Hematopoietic multipotent progenitor cell (in vitro differentiated cells): ENCODE measurements at places on chromosomes 7 and 10. TPM values are rescaled to one million over a fixed set of nuclear protein-coding genes. Genes with fewer than 3 reads are reported as not detected.

The ASB4 gene
- total RNA-seq = not detected

The OTUD1 gene
- 16.2 TPM for total RNA-seq

The PNLIP gene
- not detected for total RNA-seq

The ITGA8 gene
- total RNA-seq = not detected

The TECPR1 gene
- total RNA-seq = 24.5 TPM

The SH2B2 gene
- total RNA-seq = 6.2 TPM

The PRR15 gene
- 15.9 TPM for total RNA-seq

The TLX1 gene
- total RNA-seq = not detected

The OGDHL gene
- total RNA-seq = 0.27 TPM

The VPS41 gene
- 25.0 TPM for total RNA-seq

The GPR22 gene
- total RNA-seq = not detected

The SLC26A4 gene
- 0.27 TPM for total RNA-seq

The SNX8 gene
- total RNA-seq = 5.7 TPM

The CPA2 gene
- under 0.01 TPM for total RNA-seq

The VOPP1 gene
- total RNA-seq = 29.4 TPM

The PRSS37 gene
- total RNA-seq = not detected

The MYH16 gene
- total RNA-seq = not detected

The PALD1 gene
- total RNA-seq = 4.8 TPM

The UCN3 gene
- not detected for total RNA-seq
